ENCODE measurements at places on chromosomes 13 and 19.

DNA sequence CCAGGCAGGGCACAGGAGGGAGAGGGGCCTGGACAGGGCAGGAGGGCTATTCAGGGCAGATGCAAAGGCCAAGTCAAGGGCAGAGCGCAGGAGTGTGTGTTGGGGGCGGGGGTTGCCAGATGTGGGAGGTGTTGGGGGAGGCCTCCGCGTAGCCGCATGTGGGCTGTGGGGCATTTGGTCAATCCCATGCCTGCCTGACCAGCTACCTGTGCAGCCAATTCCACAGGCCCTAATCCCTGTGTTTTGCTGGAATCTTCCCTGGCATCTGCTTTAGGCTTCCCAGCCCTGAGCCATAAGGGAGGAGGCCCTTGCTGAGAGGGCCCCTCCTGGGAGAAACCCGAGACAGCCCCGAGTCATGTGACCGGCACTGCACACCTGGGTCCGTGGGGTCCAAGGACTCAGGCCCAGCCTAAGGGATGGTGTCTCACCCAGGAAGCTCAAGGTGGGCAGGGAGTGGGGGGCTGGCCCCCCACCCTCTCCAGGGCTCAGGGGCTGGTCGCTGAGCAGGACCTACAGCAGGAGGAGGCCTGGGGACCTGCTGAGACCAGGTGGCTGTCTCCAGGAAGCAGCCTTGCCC lies 20.3 kb downstream of the RFX1 start:
- DNase-seq, result no peak

- no peak for DNase-seq
These were observed 3.9 kb upstream of the CERS1 start for GRCh38 chr19:18899624-18900560.

DNA sequence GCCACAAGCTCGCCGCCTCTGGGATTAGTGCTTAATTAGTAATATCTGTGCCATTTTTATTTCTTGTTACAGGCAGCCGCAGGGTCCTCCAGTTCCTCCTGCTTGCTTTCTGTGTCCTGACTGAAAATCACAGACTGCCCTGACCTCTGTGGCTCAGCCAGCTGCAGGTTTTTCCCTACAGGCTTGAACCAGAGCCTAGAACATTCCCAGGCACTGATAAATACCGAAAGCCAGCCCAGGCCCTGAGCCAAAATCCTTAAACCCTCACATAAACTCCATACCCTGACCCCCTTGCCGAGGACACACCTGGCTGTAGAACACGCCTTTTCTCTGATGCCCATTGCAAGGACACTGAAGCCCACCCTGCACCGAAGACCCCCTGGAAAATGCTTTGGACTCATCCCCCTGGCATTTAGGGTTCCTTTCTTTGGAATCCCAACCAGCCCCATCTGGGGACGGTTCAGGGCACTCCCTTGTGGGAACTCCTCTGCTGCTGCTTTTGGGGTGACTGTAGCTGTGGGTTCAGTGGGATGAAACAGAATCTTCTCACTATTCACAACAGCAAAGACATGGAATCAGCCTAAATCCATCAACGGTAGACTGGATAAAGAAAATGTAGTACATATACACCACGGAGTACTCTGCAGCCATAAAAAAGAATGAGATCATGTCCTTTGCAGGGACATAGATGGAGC lies 15.5 kb downstream of the DPP9 start:
- no peak for DNase-seq

- no peak for DNase-seq
These were observed 202.8 kb upstream of the IRS2 start for GRCh38 chr13:109989155-109989554.

- no peak for DNase-seq
These were observed 5.5 kb upstream of the PTOV1 start for GRCh38 chr19:49845414-49845813.

GRCh38 chr19:5206751-5207075 lies 133.9 kb downstream of the PTPRS start:
- DNase-seq, result no peak

DNA sequence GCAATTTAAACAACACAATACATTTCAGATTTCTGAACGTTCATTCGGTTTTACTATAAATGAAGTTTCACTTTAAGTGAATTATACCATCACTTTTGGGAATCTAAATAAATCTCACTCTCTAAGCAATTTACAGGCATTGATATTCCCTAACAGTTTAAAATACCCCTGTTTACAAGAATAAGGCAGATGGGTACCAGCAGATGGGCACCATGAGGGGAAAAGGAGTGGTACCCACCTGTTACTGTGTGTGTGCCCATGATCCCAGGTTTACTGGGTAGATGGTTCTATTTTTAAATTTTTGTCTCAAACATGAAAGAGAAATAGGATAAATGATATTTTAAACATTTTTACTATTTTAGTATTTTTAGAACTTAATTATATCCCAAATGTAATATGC lies 212.9 kb downstream of the PCDH9 start:
- DNase-seq, result no peak

DNA sequence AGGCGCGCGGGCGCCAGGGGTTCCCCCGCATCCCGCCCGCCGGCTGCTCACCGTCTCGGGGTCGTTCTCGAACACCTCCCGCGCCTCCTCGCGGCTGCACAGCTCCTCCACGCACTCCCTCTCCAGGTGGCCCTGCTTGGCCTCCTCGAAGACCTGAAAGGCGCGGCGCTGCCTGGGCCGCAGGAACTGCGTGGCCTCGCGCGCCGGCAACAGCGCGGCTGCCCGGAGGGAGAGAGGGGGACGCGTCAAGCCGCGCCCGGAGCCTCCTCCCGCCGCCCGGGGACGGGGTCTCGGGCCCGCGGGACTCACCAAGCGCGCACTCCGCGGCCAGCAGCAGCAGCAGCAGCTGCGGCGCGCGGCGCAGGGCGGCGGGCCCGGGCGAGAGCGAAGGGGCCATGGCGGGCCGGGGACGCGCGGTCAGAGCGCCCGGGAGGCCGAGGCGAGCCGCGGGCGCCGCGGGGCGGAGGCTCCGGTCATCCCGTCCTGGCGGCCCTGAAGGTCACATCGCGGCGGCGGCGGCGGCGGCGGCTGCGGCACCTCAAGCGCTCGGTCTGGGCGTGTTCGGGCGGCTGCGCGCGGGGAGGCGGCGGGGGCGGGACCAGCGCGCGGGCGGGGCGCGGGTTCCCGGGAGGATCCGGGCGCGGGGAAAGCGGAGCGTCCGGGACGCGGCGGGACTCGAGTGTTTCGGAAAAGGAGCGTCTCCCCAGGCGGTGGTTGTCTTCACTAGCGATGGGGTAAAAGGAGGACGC lies at the start of gene GAS6:
GAS6 (minus strand) TSS at position 553 of the 749 bp plus-strand sequence; CDS start at position 397, 156 bp downstream.
- DNase-seq, result no peak

DNA sequence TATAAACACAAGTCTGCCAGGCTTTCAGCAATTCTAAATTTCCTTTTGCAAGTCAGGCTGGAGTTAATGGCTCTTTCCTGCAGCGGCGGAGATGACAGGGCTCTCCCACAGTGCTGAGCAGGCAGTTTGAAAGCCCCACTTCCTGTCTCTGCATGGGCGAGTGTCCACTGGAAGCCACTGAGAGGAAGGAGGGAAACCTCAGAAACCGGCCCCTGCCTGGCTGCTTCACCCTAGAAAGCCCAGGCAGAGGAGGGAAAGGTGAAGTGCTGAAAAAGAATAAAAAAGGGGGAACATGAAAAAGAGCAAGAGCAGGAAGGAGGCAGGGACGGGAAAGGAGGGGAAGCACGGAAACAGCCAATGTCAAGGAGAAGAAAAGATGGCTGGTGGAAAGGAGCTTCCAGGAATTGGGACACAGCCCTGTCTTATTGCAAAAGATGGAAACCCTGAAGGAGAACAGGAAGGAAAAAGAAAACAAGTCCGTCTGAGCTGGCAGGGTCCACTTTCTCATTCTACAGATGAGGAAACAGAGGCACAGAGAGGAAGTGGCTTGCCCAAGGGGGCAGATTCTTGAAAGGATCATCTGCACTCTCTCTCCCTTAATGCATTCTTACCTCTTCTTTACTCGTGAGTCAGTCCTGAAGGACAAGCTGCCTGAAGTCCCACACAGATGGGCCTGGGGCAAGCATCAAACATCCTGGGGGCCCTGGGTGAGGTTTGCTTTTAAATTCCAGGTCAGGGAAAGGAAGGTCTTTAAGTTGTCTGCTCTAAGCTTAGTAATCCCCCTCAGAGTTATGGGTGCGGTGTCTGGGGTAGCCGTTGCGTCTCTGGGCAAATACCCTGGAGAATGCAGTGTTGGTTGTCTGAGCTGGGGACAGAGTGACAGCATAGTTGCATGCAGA lies 38.8 kb upstream of the ALOX5AP start:
- DNase-seq, result no peak

- DNase-seq, result no peak
These were observed 55.1 kb upstream of the C1QTNF9 start for GRCh38 chr13:24254146-24254841.

DNA sequence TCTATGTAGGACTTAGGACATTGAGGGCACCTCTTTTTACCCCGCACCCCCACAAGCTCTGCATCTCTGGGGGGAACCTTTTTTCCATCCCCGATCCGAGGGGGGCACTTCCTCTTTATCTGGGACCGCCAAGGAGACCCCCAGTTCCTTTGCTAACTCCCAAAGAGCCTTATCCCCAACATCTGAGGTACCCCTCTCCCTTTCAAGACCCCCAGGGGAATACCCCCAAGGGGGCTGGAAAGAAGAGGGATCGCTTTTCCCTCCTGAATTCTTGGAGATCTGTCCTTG lies 1.1 kb downstream of the TNFSF9 start:
- no peak for DNase-seq

DNA sequence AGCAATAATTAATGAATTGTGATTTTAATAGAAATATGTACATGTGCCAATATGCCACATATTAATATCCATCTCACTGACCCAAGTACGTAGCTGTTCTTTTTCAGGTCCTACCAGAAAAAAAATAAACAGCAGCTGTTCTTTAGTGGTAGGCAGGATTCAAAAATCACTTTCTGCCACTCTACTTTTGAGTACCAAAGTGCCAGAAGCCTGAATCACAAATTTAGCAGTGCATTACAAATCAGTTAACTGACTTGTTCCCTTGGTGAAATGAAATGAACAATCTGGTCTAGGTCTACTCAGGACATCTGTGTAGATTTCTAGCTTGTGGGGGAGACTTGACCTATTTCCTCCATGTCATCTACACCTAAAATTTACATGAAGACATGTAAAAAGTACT lies 775.5 kb upstream of the GPC6 start:
- no peak for DNase-seq

DNA sequence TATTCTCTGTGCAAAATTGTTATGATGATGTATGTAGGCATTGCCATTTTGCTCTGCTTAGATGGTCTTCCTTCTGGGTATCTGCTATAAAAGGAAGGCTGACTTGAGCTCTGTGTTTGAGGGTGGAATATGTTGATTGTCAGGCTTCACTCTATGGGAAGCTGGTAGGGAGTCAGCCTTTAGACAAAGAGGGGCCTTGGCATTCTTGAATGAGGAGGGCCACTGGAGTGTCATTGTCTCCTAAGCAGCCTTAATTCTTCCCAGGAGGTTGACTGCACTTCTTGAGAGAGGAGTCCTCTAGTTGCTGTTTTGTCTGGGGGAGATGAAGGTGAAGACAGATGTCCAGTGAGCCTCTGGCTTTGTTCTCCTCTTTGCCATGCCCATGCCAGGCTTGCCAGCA lies 266.8 kb downstream of the KCNRG start:
- no peak for DNase-seq

DNA sequence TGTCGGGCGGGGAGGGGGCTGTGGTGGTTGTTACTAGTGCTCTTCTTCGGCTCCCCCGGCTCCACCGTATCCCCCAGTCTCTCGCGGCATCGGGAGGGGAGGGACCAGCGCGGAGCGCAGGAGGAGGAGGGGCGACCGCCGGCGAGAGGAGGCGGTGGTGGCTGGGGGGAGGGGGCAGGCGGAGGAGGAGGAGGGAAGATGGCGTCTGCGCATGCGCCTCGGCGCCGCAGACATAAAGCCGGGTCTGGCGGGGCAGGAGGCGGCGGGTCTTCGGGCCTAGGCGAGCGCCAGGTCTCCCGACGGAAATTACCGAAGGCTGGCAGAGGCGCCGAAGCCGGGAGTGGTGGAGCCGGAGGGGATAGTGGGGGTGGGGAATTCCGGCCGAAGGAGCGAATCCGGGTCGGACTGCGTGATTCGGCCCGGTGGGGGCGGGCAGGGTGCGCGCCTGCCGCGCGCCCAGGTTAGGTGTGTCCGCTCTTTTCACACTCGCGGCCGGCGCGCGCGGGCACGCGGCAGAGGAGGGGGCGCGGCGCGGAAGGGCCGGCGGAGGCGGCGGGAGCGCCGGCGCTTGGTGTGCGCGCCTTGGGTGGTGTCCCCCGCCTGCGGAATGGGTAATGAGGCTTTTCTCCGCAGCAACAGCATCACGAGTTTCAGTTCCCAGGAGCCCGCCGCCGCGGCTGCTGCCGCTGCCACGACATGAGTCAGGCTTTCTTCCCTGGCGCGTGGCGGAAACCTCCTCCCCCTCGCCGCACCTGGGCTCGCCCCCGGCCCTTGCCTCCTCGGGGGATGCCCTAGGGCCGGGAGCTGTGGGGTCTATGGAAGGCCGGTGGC lies 1.3 kb upstream of the TSC22D1 start:
- DNase-seq, result peak; percentile 85

DNA sequence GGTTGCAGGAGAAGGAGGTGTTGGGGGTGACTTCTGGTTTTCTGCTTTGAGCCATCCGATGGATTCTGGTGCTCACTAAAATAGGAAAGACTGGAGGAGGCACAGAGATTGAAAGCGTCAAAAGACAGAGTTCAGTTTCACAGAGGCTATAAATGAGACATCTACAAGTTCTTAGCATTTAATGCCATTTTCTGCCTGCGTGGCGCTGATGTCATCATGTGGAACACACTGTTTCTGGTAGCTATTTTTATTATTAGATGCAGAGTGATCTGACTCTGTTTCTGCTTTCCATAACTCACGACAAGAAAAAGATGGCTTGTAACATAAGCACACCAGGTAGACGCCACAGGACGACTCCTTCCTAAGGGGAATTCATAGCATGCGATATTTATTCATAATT lies 3.3 kb upstream of the SLC39A3 start:
- DNase-seq, result no peak

DNA sequence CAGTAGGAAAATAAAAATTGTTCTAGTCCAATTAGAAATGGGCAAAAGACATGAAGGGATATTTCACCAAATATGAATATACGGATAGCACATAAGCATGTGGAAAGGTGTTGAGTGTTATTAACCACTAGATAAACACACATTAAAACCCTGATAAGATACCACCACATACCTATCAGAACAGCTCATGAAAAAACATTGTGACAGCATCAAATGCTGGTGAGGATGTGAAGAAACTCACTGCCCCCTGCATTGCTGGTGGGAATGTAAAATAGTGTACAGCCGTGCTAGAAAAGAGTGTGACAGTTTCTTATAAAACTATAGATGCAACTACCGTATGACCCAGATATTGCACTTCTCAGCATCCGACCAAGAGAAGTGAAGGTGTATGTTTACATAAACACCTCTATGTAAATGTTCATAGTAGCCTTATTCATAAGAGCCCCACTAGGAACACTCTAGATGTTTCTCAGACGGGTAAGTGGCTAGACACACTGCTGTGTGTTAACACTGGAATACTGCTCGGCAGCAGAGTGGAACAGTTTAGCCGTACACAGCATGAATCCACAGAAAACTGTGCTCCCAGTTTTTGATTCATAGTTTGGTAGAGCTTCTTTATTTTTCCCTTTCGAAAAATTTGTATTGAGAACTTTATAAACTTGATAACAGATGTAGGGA lies 321.1 kb downstream of the MYO16 start:
- DNase-seq, result no peak

Data from NCI-H1417 treated with DMSO at 0.1 percent for 48 hours (cell line).